ENCODE measurements at places on chromosomes 7 and 10.

DNA sequence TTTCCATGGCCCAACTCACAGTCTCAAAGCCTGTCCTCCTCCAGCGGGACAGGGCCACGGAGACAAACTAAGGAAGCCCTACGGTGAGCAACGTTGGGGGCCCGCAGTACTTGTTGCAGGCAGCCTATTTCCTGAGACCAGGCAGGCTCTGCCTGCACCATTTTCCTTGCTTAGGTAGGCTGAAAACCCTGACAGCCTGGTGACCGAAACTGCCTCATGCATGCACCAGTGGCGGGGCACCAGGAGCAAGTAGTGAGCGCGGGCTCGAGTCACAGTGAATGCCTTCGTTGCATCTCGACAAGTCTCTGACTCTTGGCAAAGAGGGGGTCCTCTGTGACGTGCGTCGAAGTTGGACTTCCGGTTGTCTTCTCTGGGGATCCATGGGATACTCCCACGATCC lies 23.3 kb upstream of the ZNF273 start:
- DNase-seq, result no peak

GRCh38 chr10:33111488-33112051 lies 153.5 kb upstream of the ITGB1 start:
- no peak for DNase-seq

DNA sequence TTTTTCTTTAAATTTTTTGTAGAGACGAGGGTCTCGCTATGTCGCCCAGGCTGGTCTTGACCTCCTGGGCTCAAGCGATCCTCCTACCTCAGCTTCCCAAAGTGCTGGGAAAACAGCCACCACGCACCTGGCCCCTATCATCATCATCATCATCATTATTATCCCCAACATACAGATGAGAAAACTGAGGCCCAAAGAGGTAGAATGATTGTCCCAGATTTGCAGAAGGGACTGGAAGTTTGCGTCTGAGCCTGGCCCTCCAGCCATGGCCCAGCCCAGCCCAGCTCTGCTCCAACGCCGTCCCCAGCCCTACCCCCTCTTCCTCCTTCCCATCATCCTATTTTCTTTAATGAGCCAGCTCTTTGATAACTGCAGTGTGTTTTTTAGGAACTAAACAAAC lies 34.9 kb downstream of the TMEM130 start:
- DNase-seq, result no peak

- DNase-seq, result no peak
These were observed 1105.8 kb downstream of the GATA3 start for GRCh38 chr10:9160275-9160674.

DNA sequence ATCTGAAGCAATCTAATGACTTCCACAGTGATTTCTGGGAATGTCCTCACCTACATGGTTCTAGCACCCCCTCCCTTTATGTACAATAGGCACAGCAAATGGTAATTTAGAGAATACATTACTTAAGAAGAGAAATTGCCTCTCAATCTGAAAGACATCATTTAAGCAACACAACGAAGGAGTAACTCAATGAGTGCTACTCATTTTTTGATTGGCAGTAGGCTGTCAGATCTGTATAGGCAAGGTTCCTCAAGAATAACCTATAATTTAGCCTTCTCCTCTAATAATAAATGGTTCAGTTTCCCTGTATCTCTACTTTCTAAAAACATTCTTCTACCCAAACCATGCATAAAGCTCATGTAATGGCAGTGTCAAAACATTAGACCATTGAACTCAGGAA lies 30.6 kb upstream of the SEMA3C start:
- DNase-seq, result no peak

Measured in COR-L47 (cell line).